HL-60 (cell line): ENCODE measurements at places on chromosomes 16 and 17.

DNA sequence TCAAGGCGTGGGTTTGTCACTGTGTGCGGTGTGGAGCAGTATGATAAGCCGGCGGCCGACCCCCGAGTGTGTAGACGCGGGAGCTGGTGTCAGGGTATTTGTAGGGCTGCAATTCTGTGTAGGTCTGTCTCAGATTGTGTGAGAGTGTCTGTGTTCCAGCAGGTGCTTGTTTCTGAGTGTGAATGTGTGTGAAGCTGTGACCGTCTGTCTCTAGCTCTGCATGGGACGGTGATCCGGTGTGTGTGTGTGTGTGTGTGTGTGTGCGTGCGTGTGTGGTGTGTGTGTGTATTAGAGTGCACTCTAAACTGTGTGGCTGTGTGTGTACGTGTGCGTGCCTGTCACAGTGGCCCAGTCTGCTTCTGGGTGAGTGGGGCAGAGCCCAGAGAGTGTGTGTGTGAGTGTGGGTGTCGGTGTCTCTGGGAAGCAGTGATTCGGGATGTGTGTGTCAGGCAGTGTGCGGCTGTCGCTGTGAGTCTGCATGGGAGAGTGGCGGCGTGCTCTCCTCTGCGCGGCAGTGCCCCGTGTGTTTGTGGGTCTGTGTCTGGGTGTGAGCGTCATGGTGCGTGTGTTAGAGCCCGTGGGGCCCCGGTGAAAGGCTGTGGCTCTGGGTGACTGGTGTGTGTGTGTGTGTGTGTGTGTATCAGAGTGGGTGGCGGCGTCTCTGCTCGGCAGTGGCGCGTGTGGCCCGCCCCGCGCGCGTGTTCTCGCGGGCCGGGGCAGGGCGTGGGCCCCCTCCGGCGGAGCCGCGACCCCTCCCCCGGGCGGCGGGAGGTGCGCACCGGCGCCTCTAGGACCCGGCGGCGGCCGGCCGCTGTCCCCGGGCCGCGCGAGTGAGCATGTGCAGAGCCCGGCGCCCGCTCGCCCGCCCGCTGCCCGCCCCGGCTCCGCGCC lies at the start of gene WSCD1:
Gene WSCD1, plus strand, starts transcription at position 841 of the 891 bp plus-strand sequence. CDS start 10,280 bp downstream, outside the sequence.
- no peak for DNase-seq

- DNase-seq: no peak
Measured at GRCh38 chr16:2843526-2843925, 13.4 kb downstream of the ZG16B start.

GRCh38 chr17:17106756-17107155 lies 64.5 kb downstream of the MPRIP start:
- no peak for DNase-seq

DNA sequence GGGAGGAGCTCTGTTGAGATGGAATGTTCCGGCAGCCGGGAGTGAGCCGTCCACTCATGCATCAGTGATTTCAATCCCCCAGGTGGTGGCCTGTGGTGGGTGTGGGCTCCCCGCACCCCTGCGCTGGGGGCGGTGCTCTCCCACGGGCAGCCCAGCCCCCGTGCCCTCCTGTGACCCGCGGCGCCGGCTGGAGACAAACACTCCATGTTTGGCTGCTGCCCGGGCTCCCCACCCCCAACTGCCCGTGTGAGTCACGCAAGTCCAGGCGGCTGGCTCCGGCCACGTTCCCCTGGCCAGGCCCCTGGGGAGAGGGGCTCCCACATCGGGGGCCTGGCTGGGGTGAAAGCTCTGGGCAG lies 29.4 kb downstream of the CACNA1H start:
- no peak for DNase-seq

DNA sequence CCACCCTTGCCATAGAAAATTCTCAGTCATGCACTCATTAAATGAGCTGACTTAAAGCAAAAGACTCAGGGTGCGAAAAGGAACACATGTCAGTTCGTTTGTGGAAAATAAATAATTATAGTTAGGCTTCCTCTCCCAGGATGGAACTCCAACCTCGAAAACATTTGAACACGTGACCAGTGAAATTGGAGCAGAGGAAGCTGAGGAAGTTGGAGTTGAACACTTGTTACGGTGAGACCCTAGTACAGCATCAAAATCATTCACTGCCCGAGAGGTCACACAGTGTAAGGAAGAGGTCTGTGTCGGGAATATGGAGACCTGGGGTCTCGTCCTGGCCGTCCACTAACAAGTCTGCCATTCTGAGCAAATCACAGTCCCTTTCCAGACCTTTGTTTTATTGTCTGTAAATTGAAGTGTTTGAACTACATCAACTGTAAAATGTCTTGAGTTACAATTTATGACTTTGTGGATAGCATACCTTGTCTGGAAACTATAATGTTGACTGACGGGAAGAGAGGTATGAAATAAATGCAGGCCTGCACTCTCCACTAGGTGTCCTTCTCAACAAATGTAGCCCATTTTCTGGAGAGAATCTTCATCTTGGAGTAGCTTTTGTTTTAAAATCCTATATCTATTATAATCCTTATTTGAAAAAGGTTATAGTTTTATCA lies 7.7 kb downstream of the PSMD7 start:
- no peak for DNase-seq

- no peak for DNase-seq
Measured at GRCh38 chr16:892536-893255, 78.1 kb downstream of the LMF1 start.
